Activated T-cell treated with anti-CD3 and anti-CD28 coated beads, Interleukin-2, amount 50 U/mL, for 48 hours (primary cell): ENCODE measurements at places on chromosomes 1 and 21.
A peak's percentile ranks its signal among the peaks of the same experiment; 100 is the strongest.

DNA sequence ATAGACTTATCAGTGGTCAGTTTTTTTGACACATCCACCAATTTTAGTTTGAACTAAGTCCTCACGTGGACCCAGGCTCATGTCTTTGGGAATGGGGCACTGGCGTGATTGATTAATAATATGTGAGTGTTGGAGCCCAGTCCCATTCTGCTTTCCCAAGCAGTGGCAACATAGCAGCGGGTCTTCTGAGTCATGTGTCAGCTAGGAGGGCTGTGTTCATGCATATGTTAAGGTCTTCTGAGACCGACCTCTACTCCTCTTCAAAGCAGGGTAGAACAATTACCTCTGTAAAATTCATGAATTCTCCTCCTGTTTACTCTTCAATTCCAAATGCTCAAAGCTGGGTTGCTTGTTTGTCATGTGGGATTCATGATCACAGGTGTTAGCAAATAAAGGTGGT is 291.3 kb downstream of the CAMTA1 start:
- no peak for DNase-seq

DNA sequence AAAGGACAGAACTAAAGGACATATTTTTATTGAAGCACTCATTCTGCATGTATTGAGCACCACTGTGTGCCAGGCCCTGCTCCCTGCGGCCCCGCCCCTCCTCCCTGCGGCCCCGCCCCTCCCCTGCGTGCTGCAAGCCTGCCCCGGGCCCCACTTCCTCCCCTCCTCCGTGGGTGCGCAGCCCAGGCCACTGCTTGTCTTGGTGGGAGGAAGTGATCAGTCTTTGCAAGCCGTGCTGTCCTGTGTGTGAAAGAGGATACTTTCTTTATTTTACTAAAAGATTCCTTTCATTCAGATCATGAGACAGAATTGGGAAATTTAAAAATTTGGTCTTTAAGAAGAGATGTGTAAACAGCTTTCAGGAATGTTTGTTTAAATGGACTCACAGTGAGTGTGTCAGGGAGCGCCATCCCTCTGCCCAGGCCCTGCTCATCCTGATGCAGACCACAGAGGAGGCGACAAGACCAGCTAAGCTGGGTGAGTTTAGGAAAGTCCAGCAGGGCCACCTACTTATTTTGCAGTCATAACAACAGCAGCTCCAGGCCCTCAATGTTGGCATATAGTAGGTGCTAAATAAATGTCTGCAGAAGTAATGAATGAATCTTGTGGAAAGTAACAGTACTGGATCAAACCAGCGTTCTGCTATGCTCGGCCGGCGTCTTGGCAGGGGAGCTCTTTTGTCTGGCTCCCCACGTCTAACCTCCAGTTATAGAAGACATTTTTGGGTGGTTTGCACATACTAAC is 88.3 kb upstream of the SELENON start:
- peak; percentile 72 for DNase-seq

DNA sequence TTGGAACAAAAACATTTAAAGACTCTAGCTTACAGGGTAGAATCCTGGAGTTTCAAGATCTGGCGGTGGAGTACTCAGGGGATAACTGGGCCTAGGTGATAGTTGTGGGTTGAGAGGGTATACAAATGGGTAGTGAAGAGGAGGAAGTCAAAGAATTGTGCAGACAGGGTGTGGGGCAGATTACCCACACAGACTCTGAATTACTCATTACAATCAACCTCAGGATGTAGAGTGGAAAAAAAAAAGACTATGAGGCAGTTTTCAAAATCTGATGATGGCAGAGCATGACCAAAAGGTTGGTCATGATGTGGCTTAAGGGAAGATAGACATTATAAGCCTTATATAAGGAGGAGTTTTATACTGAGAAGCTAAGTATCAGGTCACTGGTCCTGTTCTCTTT is 44.1 kb upstream of the GLIS1 start:
- DNase-seq, result peak; percentile 21

DNA sequence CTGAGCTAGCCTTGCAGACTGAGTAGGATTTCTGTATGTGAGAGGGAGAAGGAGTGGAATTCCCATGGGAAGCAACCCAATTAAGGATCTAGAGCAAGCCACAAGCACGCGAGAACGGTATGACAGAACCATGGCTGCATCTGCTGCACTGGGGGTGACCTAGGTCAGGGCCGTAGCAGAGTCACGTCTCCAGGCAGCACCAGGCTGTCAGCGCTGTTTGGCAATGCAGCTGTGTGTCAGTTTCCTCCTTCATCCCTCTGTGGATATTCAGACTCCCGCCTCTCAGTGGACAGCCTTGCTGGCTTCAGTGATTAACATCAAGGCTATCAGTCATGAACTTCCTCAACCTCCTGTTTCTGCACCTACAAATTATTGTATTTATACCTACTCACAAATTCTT is 118.1 kb upstream of the PPP2R5A start:
- no peak for DNase-seq

- DNase-seq, result no peak
Observed at GRCh38 chr1:28973596-28974421, 59.4 kb downstream of the EPB41 start.

DNA sequence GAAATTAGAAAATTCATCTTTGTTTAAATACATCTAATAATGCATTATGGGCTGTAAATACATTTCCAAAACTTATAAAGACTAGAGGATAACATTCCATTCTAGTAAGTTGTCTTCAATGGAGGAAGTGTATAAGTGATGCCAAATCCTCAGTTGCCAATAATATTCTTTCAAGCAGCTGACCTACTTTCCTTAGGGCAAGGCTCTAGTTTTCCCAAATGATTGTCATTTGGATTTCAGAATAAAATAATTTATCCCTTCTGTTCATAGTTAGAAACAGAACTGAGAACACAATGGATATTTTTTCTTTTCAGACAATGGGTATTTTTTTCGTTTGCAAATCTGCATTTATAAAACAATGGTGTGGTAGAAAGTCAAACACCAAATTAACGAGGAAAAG is 354.9 kb upstream of the ADAMTS5 start:
- no peak for DNase-seq

- DNase-seq, result no peak
Observed at GRCh38 chr1:116540088-116540487, 30.7 kb downstream of the CD58 start.

GRCh38 chr1:178183796-178184195 is 89.9 kb downstream of the RASAL2 start:
- no peak for DNase-seq

GRCh38 chr1:2110191-2110737 is 60.1 kb downstream of the PRKCZ start:
- no peak for DNase-seq

- no peak for DNase-seq
Observed at GRCh38 chr1:116474921-116475849, 95.6 kb downstream of the CD58 start.

GRCh38 chr1:241531195-241532161 is 700 bp upstream of the KMO start:
- DNase-seq, result no peak

DNA sequence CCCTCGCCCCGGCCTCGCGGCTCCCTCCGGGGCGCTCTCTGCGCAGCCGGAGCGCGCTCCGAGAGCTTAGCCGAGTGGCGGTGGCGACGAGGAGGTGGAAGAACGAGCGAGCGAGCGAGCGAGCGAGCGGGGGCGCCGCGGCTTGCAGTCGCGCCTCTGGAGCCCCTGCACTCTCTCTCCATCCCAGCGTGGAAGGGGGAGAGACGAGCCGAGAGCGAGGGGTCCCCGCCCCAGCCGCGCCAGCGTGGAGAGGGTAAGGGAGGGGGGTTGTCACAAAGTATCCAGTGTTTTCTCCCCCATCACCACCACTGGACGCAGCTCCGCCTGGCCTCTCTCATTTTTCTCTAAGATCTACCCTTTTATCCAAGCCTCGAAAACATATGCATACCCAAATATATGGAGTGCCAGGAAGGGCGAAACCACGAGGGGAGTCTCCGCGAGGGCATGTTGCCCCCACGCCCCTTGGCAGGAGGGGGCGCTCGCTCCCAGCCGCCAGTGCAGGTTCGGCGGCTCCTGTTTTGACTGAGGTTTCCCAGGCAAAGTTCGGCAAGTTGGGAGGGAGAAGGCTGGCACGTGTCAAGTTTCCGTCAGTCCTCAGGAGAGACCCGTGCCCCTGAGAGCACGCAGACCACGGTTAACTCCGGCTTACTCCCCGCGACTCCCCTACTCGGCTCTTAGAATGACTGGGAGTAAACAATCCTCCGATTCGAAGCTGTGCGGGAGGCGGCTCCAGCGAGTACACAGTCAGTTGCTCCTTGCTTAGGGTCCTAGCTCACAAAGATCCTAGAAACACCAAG is 569 bp upstream of the DAB1 start:
- DNase-seq, result peak; percentile 23

DNA sequence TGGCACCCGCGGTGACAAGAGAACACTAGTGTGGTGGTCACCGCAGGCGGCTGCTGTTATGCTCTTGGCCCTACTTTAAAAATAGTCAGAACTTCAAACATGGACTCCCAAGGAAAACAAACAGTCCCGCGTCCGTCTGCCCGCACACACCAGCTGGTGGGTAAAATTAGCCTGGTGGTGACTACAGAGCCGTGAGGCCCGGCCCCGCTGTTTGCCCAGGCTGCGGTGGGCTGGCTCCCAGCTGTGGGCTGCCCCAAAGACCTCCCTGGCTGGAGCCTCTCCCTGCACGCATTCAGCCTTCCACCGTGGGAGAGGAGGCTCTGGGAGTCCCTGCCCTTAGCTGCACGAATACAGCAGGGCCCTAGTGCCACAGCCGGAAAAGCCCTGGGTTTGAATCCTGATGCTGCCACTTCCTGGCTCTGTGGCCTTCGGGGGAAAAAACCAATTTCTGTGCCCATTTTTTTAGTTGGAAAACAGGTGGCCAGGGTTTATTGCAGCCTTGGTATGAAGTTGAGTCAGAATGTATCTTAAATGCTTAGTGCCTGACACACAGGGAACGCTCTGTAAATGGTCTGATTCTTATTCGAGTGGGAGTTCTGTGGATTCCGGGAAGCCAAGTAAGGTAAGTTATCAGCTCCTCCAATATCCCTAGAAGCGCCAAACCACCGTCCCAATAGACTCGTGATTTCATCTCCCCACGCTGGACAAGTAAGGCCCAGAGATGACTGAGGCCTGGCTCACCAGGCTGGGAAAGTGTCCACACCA is 58.2 kb downstream of the ALPL start:
- no peak for DNase-seq

DNA sequence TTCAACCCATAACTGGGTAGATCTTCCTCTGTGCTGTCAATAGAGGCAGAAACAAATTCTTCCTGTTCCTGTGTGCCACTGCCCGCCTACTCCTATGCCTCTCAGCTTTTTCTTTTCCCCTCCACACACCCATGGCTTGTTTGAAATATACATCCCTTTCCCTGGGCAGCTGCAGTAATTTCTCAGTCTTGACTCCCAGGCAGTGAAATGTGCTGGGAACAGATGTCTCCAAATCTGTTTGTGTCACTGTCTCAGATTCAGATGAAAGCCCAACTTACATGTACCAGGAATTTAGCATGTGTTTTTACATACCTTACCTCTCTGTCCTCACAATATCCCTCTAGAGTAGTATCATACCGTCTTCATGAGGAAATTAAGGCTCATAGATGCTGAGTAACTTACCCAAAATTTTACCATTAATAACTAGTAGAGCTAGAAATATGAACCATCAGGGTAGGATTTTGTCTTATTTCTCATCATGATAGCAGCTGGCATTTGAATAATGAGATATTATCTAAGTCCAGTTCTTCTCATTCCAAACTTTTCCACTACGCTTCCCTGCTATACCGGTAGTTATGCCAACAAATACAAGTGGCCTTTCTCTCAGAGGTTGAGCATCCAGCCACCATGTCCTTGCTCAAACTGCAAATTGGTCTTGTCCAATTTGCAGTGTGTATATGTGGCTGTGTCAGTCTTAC is 4.7 kb upstream of the VASH2 start:
- no peak for DNase-seq

- no peak for DNase-seq
Observed at GRCh38 chr1:113686891-113687618, 72.2 kb downstream of the PHTF1 start.

GRCh38 chr1:40980068-40980452 is 564 bp downstream of the CTPS1 start:
- no peak for DNase-seq

- DNase-seq, result no peak
Observed at GRCh38 chr1:58575551-58576324, 1.3 kb downstream of the TACSTD2 start.

DNA sequence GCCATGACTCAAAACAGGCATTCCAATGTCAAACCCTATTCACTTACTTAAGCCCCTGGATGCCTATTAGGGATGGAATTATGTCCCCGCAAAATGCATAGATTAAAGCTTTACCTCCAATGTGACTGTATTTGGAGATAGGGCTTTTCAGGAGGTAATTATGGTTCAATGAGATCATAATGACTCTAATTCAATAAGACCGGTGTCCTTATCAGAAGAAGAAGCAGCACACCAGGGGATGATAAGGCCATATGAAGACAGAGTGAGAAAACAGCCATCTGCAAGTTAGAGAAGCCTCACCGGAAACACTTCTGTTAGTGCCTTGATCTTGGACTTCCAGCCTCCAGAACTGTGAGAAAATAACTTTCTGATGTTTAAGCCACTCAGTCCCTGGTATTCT is 1131.8 kb upstream of the TMPRSS15 start:
- no peak for DNase-seq

DNA sequence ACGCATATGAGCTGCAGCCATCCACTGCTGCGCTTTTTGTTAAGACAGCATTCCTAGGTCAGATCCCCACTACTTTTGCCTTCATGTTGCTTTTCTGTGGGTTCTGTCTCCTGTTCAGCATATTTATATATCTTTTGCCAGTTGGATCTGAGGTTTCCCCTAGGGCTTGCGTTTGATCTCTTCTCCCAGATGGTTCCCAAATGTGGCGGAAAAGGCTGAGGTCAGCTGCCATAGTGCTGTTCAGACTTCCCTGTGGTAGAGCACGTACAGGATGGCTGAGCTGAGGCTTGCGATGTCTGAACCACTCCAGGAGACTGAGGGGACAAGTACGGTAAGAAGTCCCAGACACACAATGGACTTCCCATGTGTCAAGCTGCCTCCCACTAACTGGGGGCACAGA is 39.8 kb downstream of the COL6A1 start:
- DNase-seq, result no peak

GRCh38 chr1:198295971-198296370 is 139.2 kb downstream of the NEK7 start:
- no peak for DNase-seq

GRCh38 chr1:147700042-147701006 is 30.0 kb upstream of the ACP6 start:
- peak; percentile 54 for DNase-seq

- DNase-seq, result no peak
Observed at GRCh38 chr1:72936151-72936740, 653.9 kb upstream of the NEGR1 start.

DNA sequence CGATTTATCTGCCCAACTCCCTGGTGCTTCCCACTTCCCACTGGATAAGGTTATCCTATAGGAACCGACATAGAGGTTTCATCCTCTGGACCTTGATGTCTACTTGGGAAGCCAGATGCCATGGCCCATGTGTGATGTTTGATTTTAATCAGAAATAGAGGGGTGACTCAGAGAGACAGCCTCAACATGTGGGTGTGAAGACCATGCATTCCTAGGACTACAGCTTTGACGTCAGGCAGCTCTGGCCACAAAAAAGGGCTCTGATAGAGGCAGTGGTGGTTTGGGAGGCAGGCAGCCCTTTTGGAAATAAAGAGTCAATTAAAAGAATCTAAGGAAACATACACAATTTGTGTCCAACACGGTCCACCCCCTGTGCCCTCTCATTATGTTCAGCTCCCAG is 5.2 kb upstream of the SH2D2A start:
- peak; percentile 66 for DNase-seq

GRCh38 chr1:12182410-12182984 is 15.7 kb downstream of the TNFRSF1B start:
- no peak for DNase-seq

GRCh38 chr1:186374303-186375151 is 526 bp downstream of the TPR start:
- peak; percentile 43 for DNase-seq

GRCh38 chr21:36022427-36023091 is 37.8 kb downstream of the SETD4 start:
- DNase-seq, result no peak
